ENCODE measurements at places on chromosomes 2 and 18. TPM values are rescaled to one million over a fixed set of nuclear protein-coding genes. Genes with fewer than 3 reads are reported as not detected.

SP100 gene
- total RNA-seq, result 190 TPM

DNA sequence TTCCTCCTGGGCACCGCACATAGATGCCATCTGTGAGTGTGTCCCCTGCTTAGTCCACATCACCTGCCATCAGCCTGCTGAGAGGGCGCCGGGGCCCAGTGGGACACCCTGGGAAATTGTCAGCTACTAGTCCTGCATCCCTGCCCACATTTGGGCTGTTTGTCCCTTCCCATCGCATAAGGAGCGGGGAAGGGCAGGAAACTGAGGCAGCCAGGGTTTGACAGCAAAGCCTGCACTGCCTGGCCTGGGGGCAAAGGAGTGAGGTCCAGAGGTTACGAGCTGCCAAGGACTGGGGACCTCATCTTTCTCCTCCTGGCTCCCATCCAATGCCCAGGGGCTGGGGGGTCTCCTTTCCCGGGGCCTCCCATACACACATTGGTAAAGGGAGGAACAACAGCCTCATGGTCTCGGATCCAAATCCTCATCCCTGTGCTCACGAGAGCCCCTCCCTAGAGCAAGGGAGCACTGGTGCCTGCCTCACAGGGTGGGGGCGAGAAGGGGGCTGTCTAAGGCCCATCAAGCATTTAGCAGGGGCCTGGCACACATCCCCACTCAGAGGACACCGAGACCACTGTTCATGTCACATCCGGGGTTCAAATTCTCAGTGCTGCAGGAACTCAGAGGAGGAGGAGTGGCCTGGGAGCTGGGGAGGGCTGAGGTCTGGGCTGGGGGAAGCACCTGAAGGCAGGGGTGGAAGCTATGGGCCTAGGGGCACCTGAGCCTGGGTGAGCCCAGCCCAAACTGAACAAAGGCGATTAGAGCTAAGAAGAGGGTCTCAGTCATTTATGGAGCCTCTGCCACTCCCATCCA, 113.8 kb downstream of the SMAD7 start:
- no peak for DNase-seq

DNA sequence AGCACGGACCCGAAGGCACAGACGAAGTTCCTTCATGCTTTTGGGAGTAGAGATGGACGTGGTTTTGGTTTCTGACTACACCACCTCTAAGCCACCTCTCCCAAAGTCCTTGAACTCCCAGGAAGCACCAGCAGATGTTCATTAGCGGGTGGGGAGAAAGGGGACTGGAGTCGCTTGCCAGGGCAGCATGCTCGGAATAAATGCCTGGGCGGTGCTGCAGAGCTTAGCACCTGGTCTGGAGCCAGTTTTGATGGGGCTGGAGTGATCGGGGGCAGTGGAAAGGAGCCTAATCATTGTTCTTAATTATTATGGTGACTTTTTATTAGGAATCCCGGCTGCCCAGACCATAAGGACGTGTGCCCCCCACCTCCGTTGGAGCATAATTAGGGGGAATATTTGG, 220.8 kb downstream of the TFCP2L1 start:
- no peak for DNase-seq

- DNase-seq, result no peak
These were observed 159.0 kb downstream of the NUP35 start for GRCh38 chr2:183283209-183283608.
